ENCODE measurements at places on chromosomes 1 and 21.

- peak; percentile 89 for DNase-seq
Measured at GRCh38 chr1:173420330-173420806, 56.8 kb upstream of the PRDX6 start.

- DNase-seq = no peak
Measured at GRCh38 chr1:87942165-87942564, 613.5 kb downstream of the LMO4 start.

- no peak for DNase-seq
Measured at GRCh38 chr1:41495210-41495948, 10.9 kb upstream of the EDN2 start.

DNA sequence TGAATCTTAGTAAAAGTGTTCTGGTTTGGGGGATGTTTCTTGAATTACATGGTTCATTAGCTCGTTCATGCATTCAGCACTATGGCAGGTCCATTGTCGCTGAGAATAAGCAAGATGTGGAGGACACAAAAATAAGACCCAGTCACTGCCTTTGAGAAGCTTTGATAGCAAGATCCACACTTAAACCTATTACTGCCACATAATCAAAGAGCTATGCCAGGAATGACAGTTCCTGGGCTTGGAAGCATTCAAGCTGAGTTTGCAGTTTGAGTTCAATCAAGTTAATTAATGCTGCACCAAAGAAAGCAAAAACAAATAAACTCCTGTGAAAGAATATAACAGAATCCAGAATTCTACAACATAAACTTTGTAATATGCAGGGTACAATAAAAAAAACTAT, 131.8 kb downstream of the MIS18A start:
- DNase-seq = no peak

- no peak for DNase-seq
Measured at GRCh38 chr1:6577831-6578525, 1.8 kb upstream of the ZBTB48 start.
